ENCODE measurements at places on chromosomes 12 and 14. TPM values are rescaled to one million over a fixed set of nuclear protein-coding genes. Genes with fewer than 3 reads are reported as not detected.

GRCh38 chr12:31119803-31120211 lies 46.1 kb downstream of the DDX11 start:
- H3K27me3 ChIP-seq: no peaks in the 10 kb centered on the region
- H3K4me1 ChIP-seq: peaks cover 30% of the 10 kb centered on the region

DNA sequence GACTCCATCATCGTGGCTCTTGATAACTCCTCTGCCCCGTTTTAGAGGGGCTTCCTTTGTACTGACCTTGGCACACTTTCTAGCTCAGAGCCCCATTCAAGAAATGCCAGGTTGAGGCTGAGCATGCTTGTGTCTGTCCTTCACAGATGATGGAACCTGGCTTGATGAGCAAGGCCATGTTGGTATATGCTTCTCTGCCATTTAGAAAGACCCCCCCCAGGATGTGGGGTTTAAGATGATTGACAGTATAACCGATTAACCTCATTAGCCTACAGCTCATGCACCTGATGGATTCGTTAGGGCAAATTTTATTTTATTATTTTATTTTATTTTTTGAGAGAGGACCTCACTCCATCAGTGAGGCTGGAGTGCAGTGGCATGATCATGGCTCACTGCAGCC lies 21.0 kb downstream of the BATF start:
- H3K4me3 ChIP-seq: no peak overlapping the region
- DNase-seq: no peak
- no peaks in the 10 kb centered on the region for H3K4me1 ChIP-seq

GALNT9 gene
- total RNA-seq: not detected

- no peak overlapping the region for H3K27ac ChIP-seq
- no peaks in the 10 kb centered on the region for H3K27me3 ChIP-seq
- H3K4me1 ChIP-seq: no peaks in the 10 kb centered on the region
Observed at GRCh38 chr14:65200454-65200853, 98.1 kb upstream of the MAX start.

DNA sequence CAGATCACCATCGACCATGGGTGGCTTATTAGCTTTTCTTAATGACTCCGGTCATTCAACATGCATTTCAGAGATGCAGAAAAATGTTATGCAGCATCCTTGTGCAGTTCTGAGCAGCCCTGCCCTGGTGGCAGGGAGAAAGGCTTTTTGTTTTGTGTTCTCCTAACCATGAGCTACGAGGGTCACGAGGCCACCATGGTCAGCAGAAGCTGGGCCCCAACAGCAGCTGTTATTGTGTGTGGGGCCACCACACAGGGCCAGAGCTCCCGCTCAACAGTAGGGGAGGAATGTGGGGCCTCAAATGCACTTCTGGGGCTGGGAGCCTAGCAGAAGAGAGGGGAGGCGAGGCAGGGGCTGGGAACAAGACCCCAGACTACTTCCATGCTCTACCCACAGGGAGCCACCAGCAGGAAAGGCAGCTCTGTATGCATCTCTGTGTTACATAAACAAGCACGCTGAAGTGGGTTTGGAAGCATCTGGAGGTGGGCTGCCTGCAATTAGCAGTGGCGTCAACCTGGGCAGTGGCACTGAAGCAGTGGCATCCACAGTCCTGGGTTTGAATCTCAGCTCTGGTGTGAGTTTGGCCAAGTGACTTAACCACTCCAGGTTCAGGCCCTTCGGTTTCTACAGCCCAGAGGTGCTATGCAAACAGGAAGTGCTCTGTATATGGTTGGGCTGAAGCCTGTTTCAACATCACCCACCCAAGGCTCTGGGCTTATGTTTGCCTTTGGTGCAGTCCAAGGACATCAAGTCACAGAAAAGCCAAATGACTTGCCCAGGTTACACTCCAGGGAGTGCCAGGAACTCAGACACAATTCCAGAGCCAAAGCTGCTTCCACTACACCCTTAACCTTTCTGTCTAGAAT lies 16.3 kb downstream of the GLTP start:
- no peak overlapping the region for H3K4me3 ChIP-seq
- peak overlapping the region; percentile 9 for H3K27ac ChIP-seq
- DNase-seq: no peak
- peaks cover 6% of the 10 kb centered on the region for H3K36me3 ChIP-seq

CLEC1A gene
- 5.1 TPM for total RNA-seq

Measured in thoracic aorta (tissue), 2 donors.